ENCODE measurements at places on chromosomes 5 and 9.

DNA sequence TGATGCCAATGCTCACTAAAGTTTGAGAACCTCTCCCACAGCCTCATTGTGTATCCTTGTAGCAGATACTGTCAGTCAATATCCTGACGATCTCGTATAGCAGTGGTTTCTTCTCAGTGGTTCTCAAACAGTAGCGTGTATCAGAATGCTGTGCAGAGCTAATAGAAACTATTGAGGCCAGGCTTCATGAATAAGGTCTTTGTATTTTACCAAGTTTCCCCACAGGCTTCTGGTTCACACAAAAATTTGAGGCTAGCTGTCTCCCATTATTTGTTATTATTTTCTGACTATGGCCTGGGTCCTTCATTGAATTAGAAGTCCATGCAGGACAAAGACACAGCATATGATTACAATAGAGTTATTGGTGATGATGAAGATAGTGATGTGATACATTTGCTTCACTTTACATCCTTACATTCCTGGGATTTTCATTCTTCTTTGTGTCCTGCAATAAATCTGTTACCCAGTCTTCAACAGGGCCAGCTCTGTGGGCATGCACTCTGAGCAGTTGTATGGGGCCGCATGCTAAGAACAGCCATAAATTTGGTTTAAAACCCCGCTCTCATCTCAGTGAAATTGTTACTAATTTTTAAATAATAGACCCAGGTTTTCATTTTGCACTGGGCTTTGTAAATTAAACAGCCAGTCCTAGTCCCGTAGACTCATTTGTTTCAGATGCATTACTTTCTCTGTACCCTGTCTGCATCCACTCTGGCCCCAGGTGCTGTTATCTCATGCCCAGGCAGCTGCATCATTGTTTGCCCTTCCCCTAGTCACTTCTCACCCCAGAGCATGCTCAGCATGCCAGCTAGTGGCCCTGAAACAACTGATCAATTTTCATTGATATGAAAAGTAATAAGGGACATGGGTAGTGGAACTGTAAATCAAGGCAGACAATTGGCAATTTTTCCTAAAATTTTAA is 199.9 kb upstream of the PIK3R1 start:
- no peak for DNase-seq

DNA sequence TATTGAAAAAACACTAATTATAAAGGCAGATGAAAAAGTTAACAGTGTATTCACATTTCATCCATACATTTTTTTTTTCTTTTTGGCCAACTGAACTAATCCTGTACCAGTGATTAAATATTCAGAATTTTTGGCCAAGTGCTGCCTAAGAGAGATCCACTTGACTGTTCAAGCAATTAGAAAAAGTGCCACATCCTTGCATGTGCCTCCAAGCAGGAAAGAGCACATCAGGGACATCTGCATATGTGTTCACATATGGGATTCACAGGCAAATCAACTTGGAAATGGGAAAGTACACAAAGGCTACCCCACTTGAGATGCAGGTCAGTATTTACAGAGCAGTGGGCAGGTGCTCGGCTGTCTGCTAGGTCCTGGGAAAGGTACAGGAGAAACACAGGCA is 163.3 kb upstream of the LHFPL2 start:
- DNase-seq = no peak

DNA sequence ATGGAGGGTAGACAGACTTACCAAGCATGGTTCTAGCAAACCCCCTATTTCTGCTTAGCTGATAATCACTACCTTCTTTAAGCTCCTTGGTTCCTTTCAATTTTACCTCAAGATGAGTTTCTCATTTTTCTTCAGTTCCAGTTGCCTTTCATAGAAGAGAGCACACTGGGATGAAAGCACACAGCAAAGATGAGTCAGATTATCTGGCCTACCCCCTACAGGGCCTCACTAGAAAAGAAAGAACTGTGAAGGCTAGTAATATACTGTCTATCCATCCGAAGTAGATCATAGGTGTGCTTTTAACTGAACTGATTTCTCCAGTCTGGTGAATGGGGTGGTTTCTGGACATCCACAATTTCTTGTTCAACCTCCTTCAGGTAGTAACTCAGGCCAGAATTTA is 122.5 kb downstream of the TRPM3 start:
- DNase-seq = no peak

DNA sequence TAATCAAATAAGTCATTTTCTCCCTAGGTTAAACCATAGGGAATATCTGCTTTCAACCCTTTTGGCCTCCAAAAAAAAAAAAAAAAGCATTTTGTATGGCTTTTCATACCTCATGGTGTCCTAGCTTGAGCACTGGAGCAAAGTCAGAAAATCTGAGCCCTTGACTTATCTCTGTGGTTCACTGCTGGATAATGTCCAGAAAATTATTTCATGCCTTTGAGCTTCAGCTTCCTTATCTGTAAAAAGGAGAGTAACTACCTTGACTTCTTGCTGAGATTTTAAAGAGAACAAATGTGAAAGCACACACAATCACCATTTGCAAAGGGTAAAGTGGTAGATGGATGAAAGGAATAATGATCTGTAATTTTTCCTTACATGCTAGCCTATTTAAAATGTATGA is 165.9 kb downstream of the ALDH1A1 start:
- no peak for DNase-seq

GRCh38 chr9:116165912-116166311 is 12.3 kb downstream of the PAPPA start:
- DNase-seq = no peak

Data from T1000 (cell line).